Activated naive CD4-positive, alpha-beta T cell (primary cell): ENCODE measurements at places on chromosomes 6 and 20.

DNA sequence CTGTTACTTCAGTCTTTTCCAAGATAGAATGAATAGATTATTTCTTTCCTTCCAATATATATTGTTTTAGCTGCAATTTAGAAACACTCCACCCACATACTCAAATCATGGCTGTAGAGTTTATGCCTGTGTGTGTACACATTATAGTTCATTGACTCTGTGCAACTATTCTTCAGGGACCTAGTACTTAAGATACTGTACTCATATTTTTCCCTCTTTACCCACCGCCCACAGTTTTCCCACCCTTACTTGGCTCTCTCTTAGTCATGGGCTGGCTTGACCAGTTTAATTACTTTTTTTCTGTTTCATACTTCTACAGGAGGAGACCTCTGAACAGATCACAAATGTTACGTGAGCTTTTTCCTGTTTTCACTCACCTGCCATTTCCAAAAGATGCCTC, 30.4 kb downstream of the C6orf89 start:
- DNase-seq = no peak

DNA sequence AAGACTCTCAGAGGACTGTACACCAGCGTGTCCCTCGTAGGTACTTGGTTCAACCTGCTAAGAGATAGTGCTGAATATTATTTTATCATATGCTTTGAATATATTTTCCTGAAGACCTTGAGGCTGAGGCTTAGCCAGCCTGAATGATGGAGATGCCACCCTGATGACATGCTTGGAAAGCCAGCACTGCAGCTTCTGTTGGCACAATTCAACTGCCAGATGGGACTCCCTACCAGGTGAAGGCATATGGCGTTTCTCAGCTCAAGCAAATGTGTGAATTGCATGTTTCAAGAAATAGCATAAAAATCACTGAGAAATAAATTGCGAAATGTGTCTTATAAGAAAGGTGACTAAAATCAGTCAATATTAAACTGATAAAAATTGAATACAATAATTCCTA, 228.1 kb upstream of the CST7 start:
- DNase-seq = no peak

- no peak for DNase-seq
These were observed 33.7 kb downstream of the MTHFD1L start for GRCh38 chr6:150899231-150899630.

GRCh38 chr6:81088145-81088544, 664.3 kb downstream of the TENT5A start:
- no peak for DNase-seq

DNA sequence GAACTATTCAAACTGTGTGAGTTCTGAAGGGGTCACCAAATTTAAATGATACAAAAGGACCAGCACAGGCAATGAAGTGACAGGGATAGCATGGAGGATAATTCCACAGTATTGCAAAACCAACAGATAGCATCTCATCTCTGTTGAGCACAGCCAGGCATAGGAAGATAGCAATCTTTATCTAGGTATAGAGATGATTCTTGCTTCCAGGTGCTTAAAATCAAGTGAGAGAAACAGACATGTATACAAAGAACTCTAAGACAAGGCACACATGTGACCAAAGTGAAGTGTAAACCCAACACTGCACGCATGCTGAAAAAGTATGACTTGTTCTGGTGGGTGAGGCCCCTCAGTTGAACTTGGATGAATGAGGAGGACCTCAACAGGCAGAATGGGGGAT, 48.4 kb upstream of the ARMC2 start:
- no peak for DNase-seq

DNA sequence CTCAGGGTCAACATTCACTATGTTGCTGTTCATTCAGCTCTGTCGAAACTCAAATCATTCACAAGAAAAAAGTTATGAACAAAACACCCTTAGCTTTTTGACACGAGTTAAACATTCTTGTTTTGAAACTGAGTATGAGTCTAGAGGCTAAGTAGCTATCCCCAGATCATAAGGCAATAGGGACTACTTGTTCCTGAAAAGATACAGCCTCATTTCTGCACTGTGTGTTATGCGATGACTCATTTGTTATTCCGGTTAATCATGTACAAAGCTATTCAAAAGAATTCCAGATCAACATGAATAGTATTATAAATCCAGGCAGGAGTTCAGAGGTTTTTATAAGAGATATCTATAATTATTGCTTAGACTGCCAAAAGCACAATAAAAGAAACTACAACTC, 908.0 kb downstream of the QKI start:
- no peak for DNase-seq
